ENCODE measurements at places on chromosomes 12 and 14. TPM values are rescaled to one million over a fixed set of nuclear protein-coding genes. Genes with fewer than 3 reads are reported as not detected.

The PTPRR gene
- not detected for total RNA-seq

The TMEM117 gene
- total RNA-seq = 1.3 TPM

The SOX5 gene
- total RNA-seq = 1.7 TPM

The NEUROD4 gene
- total RNA-seq = not detected

The PGF gene
- total RNA-seq = not detected

The SLC7A8 gene
- total RNA-seq = 1.2 TPM

The NRIP2 gene
- not detected for total RNA-seq

The BHLHE41 gene
- not detected for total RNA-seq

The OR8S1 gene
- total RNA-seq = not detected

The NPFF gene
- total RNA-seq = 1.3 TPM

The DNAJC22 gene
- total RNA-seq = 0.05 TPM

The TAS2R10 gene
- total RNA-seq = 0.31 TPM

The PPM1H gene
- total RNA-seq = not detected

The LYZ gene
- not detected for total RNA-seq

The RIPK3 gene
- 11.0 TPM for total RNA-seq

The ATXN7L3B gene
- 28.8 TPM for total RNA-seq

The TCL1A gene
- 1.3 TPM for total RNA-seq

The CSRP2 gene
- total RNA-seq = 3.3 TPM

The IL23A gene
- 138 TPM for total RNA-seq

The CCDC197 gene
- 2.2 TPM for total RNA-seq
